ENCODE measurements at places on chromosomes 13 and 19.

DNA sequence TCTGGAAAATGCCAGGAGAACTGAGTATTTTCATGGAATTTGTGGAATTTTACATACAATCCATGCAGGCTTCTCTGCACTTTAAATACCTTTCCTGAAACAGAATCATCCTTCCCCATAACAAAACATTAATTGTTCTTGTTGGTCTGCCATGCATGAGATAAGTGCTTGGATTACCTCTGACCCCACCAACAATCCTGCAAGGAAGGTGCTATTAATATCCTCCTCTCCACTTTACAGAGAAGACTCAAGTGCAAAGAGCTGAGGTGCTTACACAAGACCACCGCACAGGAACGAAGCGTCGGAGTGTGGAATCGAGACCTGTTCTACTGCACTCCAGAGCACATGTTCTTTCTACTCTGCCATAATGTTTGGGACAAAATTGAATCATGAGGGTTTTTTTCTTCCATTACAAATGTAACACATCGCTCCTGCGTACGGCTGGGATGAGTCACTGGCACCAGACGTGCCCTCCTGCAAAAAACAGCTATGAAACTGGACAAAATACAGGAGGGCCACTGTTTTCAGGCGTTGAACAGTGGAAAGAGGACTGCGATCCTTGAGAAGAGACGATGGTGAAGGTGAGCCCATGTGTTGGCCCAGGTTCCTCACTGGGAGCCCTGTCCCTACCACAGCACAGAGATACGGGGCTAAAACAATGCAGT, 12.9 kb upstream of the LRRC4B start:
- no peak for DNase-seq

DNA sequence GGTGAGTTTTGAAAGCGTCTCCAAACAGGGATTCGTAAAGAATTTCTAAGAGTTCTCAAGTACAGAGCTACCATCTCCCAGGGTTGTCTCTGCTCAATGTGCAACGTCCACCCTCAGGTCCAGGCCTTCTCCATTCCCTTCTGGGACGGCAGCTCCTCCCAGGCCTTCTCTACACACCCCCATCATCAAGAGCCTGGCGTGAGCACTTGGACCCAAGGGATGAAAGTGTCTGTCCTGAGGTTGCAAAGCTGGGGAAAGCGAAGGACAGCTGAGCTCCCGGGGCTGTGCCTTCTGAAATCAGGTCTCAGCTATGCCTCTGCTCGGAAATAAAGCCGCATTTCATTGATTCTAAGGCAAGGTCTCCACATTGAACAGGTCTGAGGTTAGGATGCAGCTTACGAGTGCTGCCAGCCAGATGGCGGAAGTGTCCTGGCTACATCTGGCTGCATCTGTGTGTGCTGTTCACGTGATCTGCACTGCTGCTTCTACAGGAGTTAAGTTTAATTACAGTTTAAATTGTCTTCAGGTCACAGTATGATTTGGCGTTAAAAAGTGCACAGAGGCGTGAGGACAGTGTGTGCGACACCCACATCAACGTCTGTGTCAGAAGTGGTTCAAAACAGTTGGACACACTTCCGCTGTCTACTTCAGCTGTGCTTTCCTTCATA, 27.0 kb upstream of the MIER2 start:
- peak; percentile 10 for DNase-seq

DNA sequence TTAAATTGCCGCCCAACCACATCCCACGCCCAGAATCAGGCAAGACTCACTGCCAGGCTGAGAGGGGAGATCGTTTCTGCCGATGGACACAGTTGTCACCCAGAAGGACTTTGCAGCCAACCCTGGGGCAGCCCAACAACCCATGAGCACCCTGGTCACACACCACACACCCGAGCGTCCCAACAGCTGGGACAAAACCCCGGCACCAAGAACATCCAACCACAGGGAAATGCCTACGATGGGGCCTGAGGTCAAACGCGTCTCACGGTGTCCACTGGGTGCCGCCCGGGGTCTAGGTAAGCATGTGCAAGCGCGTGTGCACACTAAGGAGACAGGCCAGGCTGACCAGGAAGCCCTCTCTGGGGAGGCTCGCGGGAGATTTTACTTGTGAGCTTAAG, 13.0 kb downstream of the LMNB2 start:
- DNase-seq = no peak

GRCh38 chr19:17358395-17358794, 18.7 kb downstream of the PLVAP start:
- DNase-seq = peak; percentile 31

DNA sequence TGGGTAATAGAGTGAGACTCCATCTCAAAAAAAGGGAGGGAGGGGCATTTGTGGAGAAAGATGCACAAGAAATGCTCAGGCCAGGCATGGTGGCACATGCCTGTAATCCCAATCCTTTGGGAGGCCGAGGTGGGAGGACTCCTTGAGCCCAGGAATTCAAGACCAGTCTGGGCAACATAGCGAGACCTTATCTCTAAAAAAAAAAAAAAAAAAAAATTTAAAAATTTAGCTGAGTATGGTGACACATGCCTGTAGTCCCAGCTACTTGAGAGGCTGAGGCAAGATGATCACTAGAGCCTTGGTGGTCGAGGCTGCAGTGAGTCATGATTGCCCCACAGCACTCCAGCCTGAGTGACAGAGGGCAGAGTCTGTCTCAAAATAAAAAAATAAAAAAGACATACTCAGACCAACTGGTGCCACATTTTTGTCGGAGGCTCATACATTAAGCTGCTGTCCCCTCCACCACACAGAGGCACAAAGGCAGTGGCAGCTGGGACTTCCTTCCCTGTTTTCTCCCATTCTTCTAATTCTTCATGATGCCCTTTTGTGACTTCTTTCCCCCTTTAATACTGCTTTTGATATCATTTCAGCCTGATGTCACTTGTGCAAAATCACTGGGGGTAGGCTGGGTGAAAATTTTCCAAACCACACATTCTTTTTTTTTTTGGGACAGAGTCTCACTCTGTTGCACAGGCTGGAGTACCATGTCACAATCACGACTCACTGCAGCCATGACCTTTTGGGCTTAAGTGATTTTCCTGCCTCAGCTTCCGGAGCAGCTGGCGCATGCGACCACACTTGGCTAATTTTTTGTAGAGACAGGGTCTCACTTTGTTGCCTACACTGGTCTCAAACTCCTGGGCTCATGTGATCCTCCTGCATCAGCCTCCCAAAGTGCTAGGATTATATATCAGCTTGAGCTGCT, 26.8 kb upstream of the CXCL17 start:
- DNase-seq = no peak

DNA sequence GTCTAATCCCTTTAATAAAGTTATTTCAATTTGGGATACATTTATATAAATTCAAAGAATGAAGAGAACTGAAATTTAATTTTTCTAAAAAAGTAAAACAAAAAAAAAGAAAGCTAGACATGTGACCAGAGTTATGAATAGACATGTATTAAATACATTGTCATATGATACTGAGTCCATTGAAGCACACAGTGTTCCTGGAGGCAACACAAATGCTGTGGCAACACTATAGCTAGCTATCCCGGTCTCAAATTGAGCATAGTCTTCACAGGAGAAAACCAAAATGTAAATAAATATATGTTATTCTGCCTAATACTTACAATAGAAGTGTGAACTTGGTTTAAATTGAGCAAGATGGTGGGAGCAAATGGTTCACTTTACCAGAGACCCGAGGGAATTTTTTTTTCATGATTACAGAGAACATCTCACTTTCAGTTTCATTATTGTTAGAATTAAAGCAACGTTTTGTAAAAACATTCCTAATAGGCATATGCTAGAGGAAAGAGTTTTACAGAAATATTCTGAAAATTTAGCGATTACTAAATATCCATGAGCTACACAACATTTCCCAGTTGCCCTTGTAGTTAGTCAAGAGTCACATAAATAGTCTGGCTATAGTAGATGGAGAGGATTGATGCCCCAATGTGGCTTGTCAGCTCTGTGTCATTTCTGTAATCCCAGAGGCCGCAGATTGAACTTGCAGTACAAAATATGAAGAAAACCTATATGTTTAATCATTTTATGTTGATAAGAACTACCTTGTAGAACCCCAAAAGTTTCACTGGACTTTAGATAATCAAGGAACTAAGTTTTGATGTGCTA, 775.7 kb upstream of the SPRY2 start:
- DNase-seq = peak; percentile 24

DNA sequence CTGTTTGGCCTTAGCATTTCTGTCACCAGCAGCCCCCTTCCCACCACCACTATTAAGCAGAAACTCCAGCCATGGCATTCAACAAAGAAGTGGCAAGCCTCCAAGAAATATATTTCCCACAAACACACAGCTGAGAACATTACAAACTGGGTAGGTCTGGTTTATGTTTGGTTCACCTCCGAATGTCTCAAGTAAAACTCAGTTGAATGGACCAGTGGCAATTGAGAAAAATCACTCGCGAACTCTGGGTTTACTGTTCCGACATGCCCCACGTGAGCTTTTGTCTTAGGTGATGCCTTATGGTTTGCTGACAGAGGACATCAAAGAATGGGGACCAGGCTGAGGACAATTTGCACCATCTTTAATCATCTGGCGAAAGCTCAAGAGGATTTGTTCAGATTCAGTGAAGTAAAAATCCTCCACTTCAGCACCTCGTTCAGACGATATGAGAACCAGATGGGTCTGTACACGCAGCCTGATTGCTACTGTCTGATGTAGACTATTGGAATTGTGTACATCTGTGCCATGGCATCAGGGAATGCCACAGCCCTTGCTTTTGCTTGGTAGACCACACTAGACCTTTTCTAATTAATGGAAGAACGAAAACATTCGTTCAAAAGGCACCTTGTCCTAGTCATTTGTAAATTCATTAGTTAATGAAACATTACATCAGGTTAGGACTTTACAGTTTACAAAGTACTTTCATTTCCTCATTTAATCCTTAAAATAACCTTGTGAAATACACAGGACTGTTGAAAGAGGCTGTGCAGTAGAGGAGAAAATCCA, 59.4 kb downstream of the SLC10A2 start:
- no peak for DNase-seq

GRCh38 chr19:46654621-46655152, 6.3 kb downstream of the DACT3 start:
- DNase-seq = no peak

GRCh38 chr13:44303681-44304432, 69.8 kb upstream of the SERP2 start:
- no peak for DNase-seq

DNA sequence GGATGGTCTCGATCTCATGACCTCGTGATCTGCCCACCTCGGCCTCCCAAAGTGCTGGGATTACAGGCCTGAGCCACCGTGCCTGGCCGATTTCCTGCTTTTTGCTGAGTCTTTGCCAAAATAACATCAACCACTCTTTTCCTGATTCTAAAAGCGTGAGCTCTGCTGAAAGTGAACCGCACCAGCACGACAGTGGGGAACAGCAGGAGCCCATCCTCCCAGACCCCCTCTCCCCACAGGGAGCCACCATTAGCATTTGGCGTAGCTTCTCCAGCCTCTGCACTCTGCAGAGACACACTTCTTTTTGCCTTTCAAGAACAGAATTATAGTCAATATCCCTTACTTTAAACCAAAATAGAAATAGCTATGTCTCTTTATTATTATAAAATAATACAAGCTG, 41.3 kb downstream of the MYH14 start:
- no peak for DNase-seq

DNA sequence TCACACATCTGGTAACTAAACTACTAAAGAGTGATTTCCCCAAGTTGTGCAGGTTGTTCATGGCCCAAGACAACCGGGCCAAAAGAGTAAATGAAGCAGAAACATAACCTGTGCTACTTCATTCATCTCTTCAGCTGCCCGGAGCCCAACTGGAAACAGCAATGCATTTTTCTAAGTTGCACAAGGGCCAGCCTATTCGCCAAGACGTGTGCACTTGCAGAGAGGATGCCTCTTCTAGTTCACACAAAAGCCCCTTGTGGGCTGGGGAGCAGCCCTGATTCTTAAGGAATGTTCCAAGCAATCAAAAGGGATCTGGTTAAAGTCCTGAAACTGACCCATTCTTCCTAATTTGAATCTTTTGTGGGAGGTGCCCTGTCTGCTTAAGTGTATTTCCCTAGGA, 275.8 kb downstream of the SHISA2 start:
- DNase-seq = no peak

DNA sequence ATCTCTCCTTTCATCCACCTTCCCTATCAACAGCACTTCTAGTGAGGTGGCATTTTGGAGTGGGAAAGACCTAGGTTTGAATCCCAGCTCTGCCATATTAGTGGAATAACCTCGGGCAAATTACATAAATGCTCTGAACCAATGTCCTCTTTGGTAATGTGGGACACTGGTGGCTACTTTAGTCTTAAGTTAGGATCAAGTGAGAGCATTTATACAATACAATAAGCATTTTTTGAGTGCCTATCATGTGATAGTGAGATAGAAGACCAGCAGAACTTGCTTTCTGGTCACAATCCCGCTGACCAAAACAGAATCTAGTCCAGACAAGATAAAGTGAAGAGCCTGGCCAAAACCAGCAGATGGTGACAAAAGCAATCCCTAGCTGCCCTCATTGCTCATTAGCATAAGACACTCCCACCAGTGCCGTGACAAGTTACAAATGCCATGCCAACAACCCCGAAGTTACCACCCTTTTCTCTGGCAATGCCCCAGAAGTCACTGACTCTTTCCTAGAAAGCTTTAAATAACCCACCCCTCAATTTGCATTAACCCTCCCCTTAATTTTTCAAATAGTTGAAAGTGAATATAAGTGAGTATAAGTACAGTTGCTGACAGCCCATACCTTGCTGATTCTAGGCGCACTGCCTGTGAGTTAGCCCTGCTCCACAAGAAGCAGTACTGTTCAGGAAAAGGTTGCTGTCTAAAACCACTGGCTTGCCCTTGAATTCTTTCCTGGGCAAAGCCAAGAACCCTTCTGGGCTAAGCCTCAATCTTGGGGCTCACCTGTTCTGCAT, 28.9 kb upstream of the KPNA3 start:
- DNase-seq = no peak

GRCh38 chr13:47190696-47191305, 293.9 kb upstream of the HTR2A start:
- no peak for DNase-seq

DNA sequence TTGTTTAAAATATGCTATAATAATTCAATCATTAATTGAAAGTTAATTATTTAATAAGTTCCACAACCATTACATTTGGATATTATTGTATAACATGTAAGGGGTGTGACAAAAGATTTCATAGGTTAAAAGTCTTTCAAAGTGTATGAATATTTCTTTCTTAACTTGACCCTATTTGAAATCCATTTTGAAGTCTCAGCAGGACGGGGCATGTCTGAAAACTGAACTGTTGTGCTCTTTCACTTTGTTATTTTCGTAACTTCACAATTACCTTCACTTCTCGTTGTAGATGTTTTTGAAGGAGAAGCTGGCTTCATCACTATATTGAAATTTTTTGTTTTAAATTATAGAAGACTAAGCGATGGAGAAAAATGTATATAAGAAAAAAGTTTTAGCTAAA, 1775.7 kb downstream of the PCDH9 start:
- no peak for DNase-seq
